Right lung (tissue), 10 donors: ENCODE measurements at places on chromosomes 2 and 18. TPM values are rescaled to one million over a fixed set of nuclear protein-coding genes. Genes with fewer than 3 reads are reported as not detected.

The BCL11A gene
- 19.4 TPM for polyA plus RNA-seq

The UGT1A8 gene
- polyA plus RNA-seq, result not detected

The MAP3K19 gene
- polyA plus RNA-seq, result 2.9 TPM

The FMNL2 gene
- polyA plus RNA-seq, result 89.6 TPM

The IGFBP2 gene
- polyA plus RNA-seq, result 136 TPM

The CRYGD gene
- not detected for polyA plus RNA-seq

The PIEZO2 gene
- polyA plus RNA-seq, result 177 TPM

The TDRD15 gene
- polyA plus RNA-seq, result not detected

The ARHGAP15 gene
- polyA plus RNA-seq, result 49.7 TPM

The MC2R gene
- polyA plus RNA-seq, result not detected

The DNAH7 gene
- polyA plus RNA-seq, result 5.2 TPM

The KYNU gene
- 0.56 TPM for polyA plus RNA-seq

The NCOA1 gene
- polyA plus RNA-seq, result 44.3 TPM

The SPC25 gene
- polyA plus RNA-seq, result 32.6 TPM

The SCG2 gene
- polyA plus RNA-seq, result 2.3 TPM

The MC4R gene
- polyA plus RNA-seq, result 1.1 TPM

The SLC9A4 gene
- polyA plus RNA-seq, result not detected

The CGREF1 gene
- polyA plus RNA-seq, result 0.45 TPM

The HOXD8 gene
- 1.5 TPM for polyA plus RNA-seq

The GTF2A1L gene
- polyA plus RNA-seq, result 0.88 TPM

The ZNF521 gene
- 56.8 TPM for polyA plus RNA-seq

The TRAK2 gene
- polyA plus RNA-seq, result 51.8 TPM

The SNTG2 gene
- 0.54 TPM for polyA plus RNA-seq
